ENCODE measurements at places on chromosomes 3 and 15.

DNA sequence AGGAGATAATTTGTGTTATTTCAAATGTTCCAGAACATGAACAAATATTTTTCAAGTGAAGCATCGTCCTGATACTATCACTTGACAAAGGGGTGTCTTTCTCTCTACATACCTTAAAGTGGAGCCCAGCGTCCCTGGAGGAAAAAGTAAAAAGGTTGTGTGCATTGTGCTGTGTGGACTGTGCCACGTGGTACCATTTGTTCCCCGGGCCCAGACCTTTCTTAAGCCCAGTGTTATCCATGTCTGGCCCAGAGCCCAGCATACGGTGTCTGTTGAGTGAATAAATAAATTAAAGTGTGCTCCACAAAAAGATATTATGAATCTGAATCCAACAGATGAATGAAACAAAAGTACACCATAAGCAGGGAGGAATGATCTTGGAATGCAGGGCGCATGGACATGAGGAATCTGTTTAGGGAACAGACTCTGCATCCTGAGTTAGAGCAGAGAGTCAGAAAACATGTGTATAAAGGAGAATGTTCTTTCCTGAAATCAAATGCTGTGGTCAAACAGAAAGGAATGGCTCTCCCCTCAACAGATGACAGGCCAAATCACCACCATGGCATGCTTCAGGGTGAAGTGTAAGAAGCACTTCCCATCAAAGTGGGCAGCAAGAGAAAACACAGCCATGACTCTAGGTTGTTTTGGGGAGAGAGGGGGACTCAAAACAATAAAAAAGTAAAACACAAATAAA lies 8.1 kb upstream of the PRSS50 start:
- DNase-seq = no peak

GRCh38 chr15:63945007-63945788 lies 101.1 kb downstream of the DAPK2 start:
- DNase-seq = peak; percentile 37

DNA sequence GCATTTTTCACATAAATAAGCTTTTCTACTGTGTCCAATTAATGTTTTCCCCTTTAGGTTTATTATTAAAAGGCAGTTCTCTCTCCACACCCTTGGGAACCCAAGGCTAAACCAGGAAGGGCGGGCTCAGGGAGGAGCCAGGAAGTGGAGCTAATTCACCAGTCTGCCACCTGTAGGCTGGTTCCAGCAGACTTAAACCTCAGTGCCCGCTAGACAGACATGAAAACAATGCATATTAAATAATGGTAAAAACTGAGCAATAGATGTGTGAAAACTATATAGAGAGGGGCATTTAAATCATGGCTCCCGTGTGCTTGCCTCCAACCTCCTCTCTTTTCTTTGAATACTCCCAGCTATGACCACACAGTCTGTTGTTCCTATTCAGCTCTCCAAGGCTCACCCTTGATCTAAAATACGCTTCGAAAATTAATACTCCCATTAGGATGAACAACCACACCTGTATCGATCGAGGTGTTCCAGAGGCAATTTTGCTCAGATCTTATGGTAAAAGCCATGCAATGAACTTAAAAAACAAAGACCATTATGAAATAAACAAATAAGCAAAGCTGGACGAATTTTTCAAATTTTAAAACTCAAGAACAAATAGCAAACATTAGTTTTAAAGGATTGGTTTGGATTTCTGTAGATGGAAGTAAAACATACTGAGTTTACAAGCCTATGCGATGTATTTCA lies 253.3 kb downstream of the TJP1 start:
- no peak for DNase-seq

- no peak for DNase-seq
Measured at GRCh38 chr3:133965906-133966305, 63.8 kb downstream of the SLCO2A1 start.

DNA sequence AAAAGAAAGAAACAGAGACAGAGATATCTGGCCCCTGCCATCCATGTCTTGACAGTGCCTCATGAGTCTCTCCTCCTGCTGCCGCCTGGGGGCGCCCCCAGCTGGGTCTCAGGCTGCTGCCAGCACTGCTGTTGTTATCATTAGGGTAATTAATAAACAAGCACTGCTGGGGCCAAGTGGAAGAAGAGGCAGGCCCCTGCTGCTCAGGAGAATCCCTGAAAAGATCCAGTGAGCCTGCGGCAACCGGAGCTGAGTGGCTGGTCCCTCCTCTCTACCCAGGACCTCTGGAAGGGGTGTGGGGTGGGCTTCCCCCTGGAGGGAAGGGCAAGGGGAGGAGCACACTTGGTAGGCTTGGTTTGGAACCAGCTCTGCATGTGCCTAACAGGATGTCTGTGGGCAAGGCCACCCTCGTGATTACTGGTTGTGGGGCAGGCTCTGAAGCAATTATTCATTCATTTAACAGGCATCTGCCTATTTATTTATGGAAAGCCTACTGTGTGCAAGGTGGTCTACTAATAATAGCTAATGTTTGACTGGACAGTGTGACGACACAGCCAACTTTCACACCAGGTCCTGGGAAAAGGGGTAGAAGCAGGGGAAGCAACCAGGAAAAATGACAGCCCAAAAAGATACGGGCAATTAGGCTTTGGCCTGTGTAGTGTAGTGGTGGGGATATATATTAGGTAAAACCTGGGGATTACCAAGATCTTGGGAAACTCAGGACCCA lies 1.2 kb upstream of the TYRO3 start:
- DNase-seq = peak; percentile 57

- DNase-seq = no peak
Measured at GRCh38 chr3:64440498-64440897, 215.2 kb upstream of the PRICKLE2 start.

DNA sequence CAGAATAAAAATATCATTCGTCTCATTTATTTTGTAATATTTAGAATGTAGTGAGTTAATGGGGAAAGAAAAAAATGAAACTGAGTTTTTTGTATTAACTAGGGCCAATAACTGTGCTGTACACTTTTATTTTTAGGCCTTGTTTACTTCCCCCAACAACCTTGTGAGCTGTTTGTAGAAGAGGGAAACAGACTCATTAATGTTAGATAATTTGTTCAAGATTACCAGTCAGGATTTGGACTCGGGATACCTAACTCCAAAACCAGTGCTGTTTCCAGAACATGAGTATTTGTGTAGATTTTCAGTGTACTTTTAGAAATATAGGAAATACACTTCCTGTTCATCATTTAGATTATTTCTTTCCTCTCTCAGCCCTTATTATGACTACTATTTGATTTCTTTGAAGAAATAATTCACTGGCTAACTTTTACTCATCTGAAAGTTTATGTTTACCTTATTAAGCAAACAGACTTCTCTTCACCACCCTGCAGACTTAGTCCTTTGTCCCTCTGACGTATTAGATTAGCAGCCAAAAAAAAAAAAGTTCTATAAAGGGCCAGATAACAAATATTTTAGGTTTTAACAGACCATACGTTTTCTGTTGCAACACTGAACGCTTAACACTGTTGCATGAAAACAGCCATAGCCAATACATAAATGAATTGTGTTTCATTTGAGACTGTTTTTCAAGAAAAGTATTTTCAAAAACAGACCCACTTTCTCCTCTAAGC lies 192.5 kb upstream of the CGNL1 start:
- no peak for DNase-seq

- DNase-seq = no peak
Measured at GRCh38 chr3:148729476-148730055, 31.9 kb downstream of the AGTR1 start.

- DNase-seq = no peak
Measured at GRCh38 chr15:97959724-97960363, 659 bp upstream of the ARRDC4 start.

- no peak for DNase-seq
Measured at GRCh38 chr15:58426501-58426900, 5.3 kb upstream of the LIPC start.

- no peak for DNase-seq
Measured at GRCh38 chr15:66580643-66581042, 14.8 kb upstream of the LCTL start.

GRCh38 chr3:119632829-119633228 lies 27.6 kb downstream of the POPDC2 start:
- no peak for DNase-seq

DNA sequence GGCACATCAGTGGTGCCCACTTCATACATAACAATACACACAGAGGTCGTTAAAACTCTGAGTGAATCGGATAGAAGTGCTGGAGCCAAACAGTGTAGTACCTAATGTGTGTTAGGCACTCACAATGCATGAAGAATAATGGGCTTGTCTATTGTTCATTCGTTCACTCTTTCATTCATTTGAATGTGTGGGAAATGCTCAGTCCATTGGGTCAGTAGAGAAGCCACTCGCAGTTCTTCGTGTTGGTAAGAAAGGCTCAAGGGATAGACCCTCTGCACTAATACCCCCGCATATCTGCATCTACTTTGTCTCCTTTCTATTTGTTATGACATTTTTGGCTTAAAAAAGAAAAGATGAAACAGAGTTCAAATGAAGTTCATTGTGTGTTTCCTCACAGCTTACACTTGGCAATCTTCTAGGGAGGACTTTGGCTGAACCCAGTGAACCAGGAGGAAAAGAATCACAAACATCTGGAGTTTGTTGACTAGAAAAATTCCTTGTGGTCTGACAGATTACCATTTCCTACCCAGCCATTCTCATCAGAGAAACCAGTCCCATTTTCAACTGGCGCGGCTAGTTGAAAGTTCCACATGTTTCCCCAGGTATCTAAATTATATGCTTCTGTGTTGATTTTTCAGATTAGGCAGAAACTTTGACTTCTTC lies 32.8 kb upstream of the MFSD1 start:
- no peak for DNase-seq

- DNase-seq = no peak
Measured at GRCh38 chr3:114770874-114771273, 376.2 kb downstream of the ZBTB20 start.

DNA sequence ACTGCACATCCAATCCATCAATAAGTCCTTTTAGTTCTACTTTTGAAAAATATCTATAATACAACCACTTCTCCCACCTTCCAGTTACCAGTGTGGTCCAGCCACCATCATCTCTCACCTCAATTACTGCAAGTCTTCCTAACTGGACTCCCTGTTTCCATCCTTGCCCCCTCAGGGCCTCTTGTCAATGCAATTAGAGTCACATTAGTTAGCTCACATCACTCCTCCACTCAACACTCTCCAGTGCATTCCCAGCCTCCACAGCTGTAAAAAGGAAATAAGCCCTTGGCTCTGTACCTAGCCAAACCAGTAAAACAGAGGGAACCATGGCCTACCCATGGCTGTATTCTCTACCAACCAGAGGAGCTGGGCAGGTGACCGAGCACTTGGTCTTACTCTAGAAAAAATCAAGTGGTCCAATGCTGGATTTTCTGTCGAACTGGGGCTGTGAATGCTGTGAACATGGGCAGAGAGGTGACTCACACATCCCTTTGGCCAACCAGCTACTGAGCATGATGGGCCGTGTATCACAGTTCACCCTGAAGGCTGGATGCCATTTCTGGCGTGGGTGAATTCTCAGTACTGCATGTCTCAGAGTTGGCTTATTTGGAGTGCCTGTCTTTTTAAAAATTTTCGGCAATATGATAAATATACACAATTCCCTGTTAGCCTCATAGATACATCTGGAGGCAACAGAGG lies 62.5 kb upstream of the C15orf61 start:
- no peak for DNase-seq

DNA sequence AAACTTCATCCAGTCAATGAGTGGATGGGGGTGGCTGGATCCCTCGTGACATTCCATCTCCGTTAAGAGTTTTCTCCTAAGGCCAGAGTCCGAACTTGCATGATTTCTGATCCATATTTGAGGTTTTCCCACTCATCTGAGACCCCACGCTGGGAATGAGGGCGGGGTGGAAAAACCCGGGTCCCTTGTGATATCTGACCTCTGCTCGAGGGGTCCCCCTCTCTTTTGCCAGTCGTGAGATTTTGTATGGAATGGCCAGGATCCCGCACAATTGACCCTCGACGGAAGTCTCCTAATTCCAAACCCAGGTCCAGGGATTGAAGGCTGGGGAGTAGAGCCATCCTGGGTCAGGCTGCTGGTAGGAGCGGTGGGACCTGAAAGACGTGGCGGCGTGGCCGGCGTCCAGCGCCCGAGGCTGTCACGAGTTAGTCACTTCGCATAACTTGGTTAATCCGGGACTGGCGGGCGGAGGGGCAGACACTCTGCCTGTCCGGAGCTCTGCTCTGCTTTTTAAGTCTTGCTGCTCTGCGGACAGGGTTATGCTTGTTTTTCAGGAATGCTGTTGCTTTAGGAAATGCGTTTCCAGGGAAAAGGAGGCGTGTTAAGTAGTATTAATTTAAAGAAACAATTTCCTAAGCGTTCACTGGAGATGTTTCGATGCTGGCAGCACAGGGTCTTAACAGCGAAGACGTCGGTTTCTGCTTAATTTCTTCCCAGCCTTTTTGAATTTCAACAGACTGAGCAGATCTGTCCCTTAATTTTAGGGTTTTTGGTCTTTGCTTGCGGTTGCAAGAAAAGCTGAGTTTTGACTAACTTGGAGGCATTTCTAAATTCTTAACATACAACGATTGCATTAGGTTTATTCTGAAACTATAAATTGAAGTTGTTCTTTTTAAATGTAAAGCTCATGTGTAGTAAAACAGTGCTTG lies 69.7 kb upstream of the LRRFIP2 start:
- DNase-seq = peak; percentile 25

- DNase-seq = no peak
Measured at GRCh38 chr3:14880447-14881106, 61.8 kb downstream of the FGD5 start.

GRCh38 chr3:49454458-49454857 lies 15.6 kb upstream of the DAG1 start:
- no peak for DNase-seq

All from stimulated activated CD8-positive, alpha-beta memory T cell treated with anti-CD3 and anti-CD28 coated beads, Interleukin-15, amount 100 ng/mL, for 48 hours (primary cell).